ENCODE measurements at places on chromosomes 16 and 17. TPM values are rescaled to one million over a fixed set of nuclear protein-coding genes. Genes with fewer than 3 reads are reported as not detected.

GRCh38 chr17:57783338-57783742 is 38.2 kb upstream of the CCDC182 start:
- H3K4me1 ChIP-seq, result peaks cover 8% of the 10 kb centered on the region
- no peak overlapping the region for H3K27ac ChIP-seq
- no peaks in the 10 kb centered on the region for H3K36me3 ChIP-seq
- no peak overlapping the region for H3K4me3 ChIP-seq

GRCh38 chr17:9356488-9356911 is 219.1 kb downstream of the STX8 start:
- peaks cover 10% of the 10 kb centered on the region for H3K4me1 ChIP-seq
- H3K4me3 ChIP-seq, result no peak overlapping the region
- H3K36me3 ChIP-seq, result no peaks in the 10 kb centered on the region
- no peaks in the 10 kb centered on the region for H3K27me3 ChIP-seq

DNA sequence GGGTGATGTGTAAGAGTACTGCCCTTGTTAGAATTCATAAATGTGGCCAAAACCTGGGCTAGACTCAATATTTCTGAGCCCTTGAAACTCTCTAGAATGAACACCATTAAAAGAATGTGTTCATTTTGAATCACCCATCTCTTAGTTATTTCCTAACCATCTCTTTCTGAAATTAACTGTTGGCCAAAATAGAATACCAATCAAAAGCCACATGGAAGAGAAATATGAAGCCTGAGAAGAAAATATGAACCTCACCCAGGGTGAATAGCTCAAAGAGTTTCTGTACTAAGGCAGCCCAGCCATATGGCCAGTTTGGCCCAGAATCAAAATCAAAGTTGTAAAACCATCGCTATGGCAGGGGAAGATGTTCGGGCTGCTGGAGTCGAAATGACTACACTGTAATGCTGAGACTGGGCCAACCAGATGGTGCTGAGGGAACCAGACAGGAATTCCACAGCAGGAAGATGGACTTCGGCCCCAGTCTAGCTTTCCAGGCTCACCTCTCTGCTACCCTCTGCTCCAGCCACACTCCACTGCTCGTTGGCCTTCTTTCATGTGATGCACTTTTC is 154.3 kb upstream of the ZFHX3 start:
- no peak overlapping the region for H3K4me3 ChIP-seq
- no peaks in the 10 kb centered on the region for H3K27me3 ChIP-seq
- H3K4me1 ChIP-seq, result peaks cover 21% of the 10 kb centered on the region

DNA sequence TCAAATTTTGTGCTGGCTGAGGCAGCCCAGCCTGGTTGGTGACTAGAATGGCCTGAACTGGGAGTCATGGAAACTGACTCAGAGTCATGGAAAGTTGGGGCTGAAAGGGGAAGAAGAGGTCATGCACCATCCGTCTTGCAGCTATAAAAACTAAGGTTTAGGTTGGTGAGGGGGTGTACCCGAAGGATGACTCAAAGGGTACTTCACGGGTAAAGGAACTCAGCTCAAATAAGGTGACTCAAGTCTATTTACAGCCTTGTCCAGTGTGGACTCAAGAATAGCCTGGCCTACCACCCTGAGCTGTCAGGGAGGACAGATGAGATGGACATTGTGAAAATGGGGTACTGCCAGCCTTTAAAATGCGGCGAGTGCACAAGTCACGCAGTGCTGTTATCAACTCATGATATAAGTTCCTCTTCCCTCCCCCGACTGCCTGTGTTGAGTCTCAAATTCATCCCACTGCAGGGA is 18.6 kb downstream of the CD300LB start:
- DNase-seq, result no peak
- no peaks in the 10 kb centered on the region for H3K36me3 ChIP-seq
- H3K27ac ChIP-seq, result no peak overlapping the region
- no peaks in the 10 kb centered on the region for H3K27me3 ChIP-seq
- H3K4me1 ChIP-seq, result no peaks in the 10 kb centered on the region
- no peak overlapping the region for H3K4me3 ChIP-seq

The BEAN1 gene
- not detected for total RNA-seq
